Endodermal cell (in vitro differentiated cells): ENCODE measurements at places on chromosomes 5 and 9.

- no peak for DNase-seq
Measured at GRCh38 chr5:76836181-76836580, 13.6 kb upstream of the S100Z start.

- no peak for DNase-seq
Measured at GRCh38 chr9:68500457-68501381, 40.0 kb downstream of the TMEM252 start.

- no peak for DNase-seq
Measured at GRCh38 chr9:121210536-121210935, 8.9 kb upstream of the RAB14 start.

DNA sequence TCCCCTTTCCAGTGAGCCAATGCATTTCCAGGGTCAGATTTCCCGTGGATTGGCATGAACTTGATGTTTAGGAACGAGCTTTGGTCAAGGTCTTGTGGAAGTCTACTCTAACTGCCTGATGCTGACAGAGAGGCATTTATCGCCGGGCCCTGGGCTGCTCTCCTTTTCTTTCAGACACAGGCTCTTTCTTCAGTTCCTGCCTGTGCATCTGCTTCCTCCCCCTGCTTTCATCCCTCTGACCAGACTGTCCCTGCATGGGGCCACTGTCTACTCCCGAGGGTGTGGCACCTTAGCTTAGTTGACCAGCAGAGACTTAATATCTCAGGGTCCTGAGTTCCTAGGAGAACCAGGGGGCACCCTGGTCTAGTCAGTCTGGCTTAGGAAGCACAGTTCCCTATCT is 41.2 kb downstream of the RALGPS1 start:
- DNase-seq: no peak

DNA sequence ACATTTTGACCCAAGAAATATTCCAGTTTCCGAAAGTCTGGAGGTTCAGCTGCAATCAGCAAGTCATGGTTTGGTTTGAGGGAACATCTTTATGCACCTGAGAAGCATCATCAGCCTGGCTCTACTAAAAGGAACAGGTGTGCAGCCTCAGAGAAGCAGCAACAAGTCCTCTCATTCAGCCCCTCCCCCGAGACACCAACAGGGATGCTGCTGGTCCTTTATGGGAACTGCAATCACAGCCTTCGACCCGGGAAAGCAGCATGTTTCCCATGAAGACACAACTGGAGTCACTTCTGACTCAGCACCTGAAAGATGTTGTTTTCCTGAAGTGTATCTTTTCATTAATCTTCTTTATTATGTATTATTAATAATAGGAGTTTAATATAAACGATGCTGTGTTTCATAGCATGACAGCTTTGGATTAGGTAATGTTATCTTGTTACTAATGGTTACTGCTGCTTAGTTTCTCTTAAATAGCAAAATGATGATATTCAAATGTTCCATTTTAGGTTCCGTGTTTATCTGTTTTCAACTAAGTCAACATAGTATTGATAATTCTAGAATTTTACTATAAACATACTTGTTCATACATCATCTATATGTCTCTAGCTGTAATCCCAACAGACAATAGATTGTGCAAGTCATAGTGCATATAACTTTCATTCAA is 15.6 kb upstream of the NREP start:
- peak; percentile 89 for DNase-seq

DNA sequence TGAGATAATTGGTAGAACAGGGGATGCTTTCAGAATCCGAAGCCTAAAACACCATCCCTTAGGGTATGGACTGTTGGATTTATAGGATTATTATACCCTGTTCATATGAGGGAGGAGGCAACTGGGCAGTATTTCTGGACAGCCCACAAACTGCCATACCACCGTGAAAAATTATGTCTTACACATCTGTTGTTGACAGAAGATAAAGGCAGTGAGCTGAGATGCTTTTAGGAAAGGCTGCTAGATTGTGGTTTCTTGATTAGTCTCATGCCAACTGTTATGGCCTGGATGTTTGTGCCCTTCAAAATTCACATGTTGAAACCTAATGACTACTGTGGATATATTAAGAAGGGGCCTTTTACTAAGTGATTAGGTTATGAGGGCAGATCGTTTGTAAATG is 83.7 kb upstream of the DHFR start:
- no peak for DNase-seq

DNA sequence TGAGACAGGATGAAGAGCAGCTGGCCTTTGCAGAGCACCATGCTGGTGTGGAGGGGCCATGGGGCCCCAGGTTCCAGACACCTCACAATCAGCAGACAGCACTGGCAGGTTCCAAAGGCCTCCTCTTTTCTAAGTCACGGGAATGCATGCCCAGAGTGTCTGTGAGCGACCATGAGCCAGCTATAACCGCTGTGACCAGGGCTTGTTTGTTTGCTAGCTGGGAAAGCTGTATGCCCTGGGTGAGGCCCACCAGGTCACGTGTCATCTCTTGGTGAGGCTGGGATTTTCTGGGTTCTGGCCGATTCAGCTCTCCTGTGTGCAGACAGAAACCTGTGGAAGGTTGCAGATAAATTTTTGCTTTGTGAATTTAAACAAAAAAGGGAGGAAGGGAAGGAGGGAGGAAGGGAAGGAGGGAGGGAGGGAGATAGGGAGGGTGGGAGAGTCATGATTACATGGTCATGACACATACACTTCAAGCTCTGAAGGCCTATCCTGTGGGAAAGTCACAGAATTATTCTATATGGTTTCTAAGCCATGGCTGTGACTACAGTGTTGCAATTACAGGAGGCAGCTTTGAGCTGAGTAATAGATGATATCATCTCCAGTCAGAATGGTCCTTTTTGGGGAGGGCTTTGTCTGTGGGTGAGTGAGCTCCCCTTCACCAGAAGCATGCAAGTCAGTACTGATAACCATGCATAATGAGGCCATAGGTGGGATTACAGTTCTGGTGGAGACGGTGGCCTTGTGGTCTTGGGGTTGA is 37.2 kb downstream of the PAPPA start:
- no peak for DNase-seq

DNA sequence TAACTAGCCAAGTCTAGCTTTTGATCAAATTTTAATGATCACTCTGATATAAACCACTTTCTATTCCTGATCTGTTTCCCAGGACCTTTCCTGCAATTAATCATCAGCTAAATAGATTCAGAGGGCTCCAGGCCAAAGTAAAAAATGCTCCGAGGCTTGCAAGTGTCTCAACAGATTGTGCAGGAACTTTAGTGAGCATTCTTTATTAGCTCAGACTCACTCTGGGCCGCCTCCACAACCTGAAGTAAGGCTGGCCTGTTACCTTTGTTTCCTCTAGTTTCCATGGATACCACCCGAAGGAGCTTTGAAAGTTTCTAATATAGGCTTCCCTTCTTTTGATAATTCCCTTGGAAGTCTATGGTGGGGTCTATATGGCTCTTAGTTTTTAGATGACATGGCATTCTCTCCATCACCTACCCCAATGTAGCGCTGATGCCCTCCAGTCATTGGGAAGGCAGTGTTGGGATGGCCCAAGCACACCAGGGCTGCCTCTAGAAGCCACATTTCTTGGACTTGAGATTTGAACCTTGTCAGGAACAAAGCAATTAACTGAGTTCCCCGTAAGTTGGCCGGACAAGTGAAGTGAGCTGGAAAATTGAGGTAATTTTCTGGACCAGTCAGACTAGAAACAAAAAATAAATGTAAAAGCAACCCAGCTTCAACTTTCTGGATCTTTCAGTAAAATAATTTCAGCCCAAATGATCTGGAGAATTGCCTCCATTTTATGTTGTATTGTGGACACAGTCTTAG is 97.6 kb upstream of the LHFPL2 start:
- DNase-seq: no peak

- no peak for DNase-seq
Measured at GRCh38 chr5:77683171-77683732, 44.7 kb upstream of the OTP start.

- no peak for DNase-seq
Measured at GRCh38 chr9:15977438-15977837, 424.6 kb downstream of the CCDC171 start.

- DNase-seq: no peak
Measured at GRCh38 chr9:23743036-23743435, 83.0 kb downstream of the ELAVL2 start.

- no peak for DNase-seq
Measured at GRCh38 chr9:36148311-36149051, 11.9 kb downstream of the GLIPR2 start.

- no peak for DNase-seq
Measured at GRCh38 chr5:33343676-33344327, 97.0 kb upstream of the TARS1 start.

GRCh38 chr5:73417303-73418034 is 31.1 kb downstream of the FOXD1 start:
- DNase-seq: no peak

DNA sequence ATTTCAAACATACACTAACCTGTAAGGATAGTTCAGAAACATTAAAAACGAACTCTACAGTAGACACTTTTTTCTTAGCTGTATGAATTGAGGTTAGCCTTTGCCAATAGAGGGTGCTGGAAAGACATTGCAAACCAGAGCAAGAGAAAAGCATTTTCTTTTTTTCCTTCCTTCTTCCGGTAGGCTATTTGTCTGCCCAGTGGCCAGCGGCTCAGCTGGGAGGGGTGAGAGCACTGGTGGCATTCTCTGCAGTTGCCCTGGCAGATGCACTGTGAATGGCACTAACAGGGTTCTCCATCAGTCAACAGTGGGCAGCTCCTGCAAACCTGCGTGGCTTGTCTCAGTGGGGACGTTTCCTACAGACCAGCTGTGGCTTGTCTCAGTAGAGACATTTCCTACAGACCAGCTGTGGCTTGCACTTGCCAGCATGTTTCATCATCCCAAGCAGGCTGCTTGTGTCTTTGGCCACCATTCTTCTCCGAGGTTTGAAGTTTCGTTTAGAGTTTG is 984.5 kb upstream of the CDH18 start:
- peak; percentile 80 for DNase-seq

DNA sequence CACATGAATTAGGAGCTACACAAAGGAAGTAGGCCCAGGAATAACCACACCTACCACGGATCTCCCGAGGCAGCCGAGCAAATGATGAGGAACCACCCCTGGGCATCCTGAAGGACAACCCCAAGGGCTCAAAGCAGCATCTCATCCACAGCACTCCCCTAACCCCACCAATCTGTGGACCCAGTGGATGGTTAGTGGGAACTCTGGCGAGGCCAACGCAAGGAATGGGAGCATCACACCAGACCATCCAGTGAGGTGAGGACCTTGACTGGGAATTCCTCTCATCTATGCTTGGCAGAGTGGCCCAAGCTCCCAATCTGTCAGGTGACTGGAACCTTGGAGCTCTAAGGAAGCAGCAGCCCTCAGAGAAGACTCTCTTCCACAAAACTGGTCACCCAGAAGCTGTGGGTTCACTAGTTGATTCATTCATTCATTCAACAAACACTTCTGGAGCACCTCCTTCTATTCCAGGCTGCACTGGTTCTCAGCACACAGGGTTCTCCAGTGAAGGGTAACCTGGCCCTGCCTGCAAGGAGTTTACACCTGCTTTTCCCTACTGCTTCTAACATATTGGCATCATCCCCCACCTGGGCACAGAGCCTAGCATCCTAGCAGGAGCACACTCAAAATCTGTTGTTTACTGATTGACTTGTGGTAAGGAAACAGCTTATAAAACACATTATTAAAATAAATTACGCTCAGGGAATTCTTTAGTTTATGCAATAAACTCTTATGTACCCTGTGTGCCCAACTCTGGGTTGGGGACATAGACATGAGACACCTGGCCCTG is 4.9 kb downstream of the ACSL6 start:
- DNase-seq: no peak

DNA sequence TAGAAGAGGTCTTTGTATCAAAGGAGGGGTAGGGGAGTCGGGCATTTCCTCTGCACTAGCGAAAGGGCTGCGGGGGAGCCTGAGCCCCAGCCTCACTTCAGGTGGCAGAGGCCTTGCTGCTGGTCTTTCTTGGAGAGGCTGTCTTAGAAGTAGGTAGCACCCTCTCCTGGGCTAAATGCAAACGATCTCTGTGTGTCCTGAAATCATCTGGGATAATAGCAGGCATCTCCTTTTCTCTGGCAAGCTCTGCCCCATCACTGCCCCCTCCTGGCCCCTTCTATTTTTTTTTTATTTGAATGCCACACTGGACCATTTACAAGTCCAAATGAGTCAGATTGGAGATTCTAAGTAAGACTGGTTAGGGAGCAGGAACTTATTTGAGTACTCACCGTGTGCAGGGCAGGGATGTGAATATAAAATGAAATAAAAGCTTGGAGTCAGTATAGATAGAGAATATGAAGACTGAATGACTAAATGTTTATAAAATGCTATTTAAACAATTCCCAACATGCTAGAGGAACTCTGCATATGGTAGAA is 137.1 kb downstream of the FGF1 start:
- DNase-seq: peak; percentile 94

- no peak for DNase-seq
Measured at GRCh38 chr5:39394946-39395345, 29.8 kb downstream of the DAB2 start.

DNA sequence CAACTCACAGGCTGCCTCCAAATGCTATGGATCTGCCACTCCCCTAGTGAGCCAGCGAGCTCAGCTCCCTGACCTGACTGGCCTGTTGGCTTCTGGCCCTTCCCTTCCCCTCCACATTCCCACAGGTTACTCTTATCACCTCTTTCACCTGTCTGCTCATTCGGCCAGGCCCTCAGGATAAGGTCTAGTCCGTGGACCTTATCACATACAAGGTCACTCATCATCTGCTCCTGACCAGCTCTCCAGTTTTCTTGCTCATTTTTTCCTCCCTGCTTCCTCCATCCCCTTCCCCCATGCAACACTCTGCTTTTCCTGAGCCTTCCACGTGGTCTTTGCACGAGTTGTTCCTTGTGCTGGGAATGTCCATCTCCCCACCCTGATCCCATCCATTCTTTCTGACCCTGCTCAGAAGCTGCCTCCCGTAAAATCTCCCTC is 25.9 kb upstream of the NDST1 start:
- no peak for DNase-seq

GRCh38 chr5:28779161-28779754 is 1740.9 kb upstream of the CDH9 start:
- no peak for DNase-seq

GRCh38 chr5:172123269-172123692 is 64.7 kb downstream of the STK10 start:
- DNase-seq: peak; percentile 72
